ENCODE measurements at places on chromosomes 5 and 9.

DNA sequence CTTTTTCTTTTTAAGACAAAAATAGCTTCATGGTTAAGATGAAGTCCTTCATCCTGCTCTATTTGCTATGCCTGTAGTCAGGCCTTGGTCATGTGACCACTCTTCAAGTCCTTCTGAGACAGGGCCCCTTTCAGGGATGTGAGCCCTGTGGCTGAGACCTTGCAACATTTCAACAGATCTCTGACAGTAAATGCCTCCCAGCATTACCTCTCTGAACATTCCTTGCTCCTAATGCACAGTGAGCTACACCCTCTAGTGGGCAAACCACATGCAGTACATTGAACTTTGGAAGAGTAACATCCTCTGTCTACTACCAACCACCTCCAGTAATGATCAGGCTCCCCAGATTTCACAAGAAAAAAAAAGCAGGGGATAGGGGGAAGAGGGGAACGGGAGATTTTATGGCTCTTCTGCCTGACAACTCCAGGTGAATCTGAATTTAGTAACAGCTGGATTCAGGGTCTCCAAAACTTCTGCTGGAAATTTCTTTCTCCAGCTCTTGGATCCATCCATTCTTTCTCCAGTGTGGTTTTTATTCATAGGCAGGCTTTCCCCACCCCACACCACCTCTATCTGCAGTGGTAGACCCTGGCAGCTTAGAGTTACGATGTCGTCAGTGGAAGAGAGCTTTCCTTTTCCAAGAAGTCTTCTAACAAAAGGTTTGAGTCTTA is 8.9 kb upstream of the FBXO38 start:
- DNase-seq = no peak

GRCh38 chr9:105958587-105958986 is 264.2 kb downstream of the TMEM38B start:
- no peak for DNase-seq

- DNase-seq = no peak
These were observed 13.0 kb downstream of the SUSD3 start for GRCh38 chr9:93071464-93071863.

DNA sequence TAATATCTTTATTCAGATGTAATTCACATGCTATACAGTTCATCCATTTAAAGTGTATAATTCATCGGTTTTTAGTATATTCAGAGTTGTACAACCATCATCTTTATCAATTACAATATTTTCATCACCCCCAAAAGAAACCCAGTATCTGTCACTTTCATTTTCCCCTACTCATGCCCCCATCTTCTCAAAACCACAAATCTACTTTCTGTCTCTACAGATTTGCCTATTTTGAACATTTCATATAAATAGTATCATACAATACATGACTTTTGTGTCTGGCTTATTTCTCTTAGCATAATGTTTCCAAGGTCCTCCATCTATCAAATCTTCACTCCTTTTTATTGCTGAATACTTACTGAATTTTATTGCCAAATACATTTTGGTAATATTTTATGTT is 305.1 kb upstream of the SGCD start:
- DNase-seq = no peak

GRCh38 chr9:95139126-95139525 is 178.4 kb downstream of the FANCC start:
- no peak for DNase-seq

DNA sequence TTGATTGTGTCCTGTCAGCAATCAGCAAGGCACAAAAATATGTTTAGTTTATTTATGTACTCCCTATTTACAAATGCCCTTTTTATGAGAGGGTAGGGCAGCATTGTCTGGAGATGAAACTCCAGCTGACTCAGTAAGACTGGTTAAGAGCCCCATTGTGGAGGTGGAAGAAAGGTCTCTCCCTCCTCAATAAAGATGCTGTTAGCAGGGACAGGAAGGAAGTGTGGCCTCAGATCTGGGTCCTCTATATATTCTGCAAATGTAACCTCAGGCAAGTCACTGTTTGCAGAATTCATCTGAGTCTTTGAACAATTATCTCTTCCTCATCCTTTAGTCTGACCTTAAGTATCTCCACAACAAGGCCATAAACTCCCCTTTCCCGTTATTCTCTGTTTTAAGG is 48.3 kb upstream of the TRAF1 start:
- no peak for DNase-seq

- DNase-seq = no peak
These were observed 15.5 kb upstream of the SHB start for GRCh38 chr9:38084556-38084880.

Data from activated CD8-positive, alpha-beta memory T cell treated with anti-CD3 and anti-CD28 coated beads, Interleukin-2, amount 50 U/mL, for 4 hours (primary cell).